BJ (cell line): ENCODE measurements at places on chromosomes 6 and 20. TPM values are rescaled to one million over a fixed set of nuclear protein-coding genes. Genes with fewer than 3 reads are reported as not detected.

- no peak for DNase-seq
Measured at GRCh38 chr6:97059473-97059872, 134.9 kb downstream of the KLHL32 start.

- no peak for DNase-seq
Measured at GRCh38 chr6:7173843-7174503, 66.2 kb downstream of the RREB1 start.

DNA sequence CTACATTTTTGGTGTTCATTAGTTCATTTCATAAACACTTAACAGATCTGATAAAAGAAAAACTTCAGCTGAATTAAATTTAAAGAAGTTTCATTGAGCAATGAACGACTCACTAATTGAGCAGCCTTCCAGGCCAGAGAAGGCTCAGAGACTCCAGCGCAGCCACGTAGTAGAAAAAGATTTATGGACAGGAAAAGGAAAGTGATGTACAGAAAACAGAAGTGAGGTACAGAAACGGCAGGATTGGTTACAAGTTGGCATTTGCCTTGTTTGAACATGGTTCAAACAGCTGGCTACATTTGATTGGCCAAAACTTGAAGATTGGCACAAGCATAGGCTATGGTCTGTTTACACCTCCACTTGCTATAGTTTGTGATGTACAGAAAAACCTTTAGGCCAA, 166.3 kb upstream of the DTNBP1 start:
- DNase-seq = no peak

- no peak for DNase-seq
Measured at GRCh38 chr6:135642912-135643311, 145.4 kb upstream of the AHI1 start.

IP6K3 gene
- 0.58 and 0.75 TPM in 2 replicates for polyA plus RNA-seq

DNA sequence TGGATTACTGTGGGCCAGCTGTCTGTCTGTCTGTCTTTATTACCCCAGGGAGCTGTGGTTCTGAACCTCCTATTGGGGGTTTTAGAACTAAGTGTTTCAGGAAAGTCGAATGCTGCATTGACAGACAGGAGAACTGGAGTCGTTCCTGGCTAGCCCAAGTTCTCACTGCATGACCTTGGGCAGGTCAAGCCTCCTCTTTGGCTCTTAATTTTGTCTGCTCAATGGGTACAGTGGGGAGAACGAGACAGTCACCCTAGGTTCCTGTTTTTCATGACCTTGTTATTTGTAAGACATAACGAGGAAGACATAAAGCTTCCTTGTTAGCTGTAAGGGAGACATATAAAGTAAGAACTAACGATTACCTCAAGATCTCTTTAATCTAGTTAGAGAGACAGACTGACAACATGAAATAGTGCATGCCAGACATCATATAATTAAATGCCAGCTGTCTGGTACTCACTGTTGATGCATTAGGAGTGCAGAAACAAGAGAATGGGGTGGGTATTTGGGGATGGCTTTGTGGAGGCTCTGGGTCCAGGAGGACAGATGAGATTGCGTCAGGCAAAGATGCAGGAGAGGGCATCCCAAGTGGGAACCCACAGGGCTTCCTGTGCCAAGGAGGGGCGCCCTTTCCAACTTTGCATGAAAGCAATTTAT, 3.7 kb upstream of the CCDC167 start:
- DNase-seq = no peak
